ENCODE measurements at places on chromosomes 7 and 10.

GRCh38 chr7:120919466-120919865, 31.1 kb upstream of the ING3 start:
- H3K4me3 ChIP-seq, result no peak overlapping the region
- DNase-seq, result no peak
- H3K4me1 ChIP-seq, result no peaks in the 10 kb centered on the region
- no peaks in the 10 kb centered on the region for H3K36me3 ChIP-seq
- no peak overlapping the region for H3K27ac ChIP-seq

DNA sequence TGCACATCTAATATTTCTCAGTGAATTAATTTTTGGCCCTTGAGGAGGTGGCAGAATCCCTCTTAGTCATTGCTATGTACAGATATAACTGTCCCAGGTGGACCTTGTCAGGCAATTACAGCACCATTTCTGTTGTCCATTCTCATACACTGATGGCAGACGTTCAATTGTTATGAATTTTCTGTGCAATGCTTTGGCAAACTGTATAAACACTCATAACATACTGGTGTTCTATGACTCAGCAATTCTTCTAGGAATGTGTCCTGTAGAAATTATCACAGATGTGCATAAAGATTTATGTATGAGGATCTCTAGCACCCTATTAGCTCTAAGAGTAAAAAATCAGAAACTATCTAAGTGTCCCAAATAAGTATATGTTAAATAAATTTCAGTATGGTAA, 80.8 kb downstream of the DNAJB9 start:
- H3K4me3 ChIP-seq, result no peak overlapping the region
- no peaks in the 10 kb centered on the region for H3K36me3 ChIP-seq
- H3K27ac ChIP-seq, result no peak overlapping the region
- H3K27me3 ChIP-seq, result no peaks in the 10 kb centered on the region
- no peak for DNase-seq

GRCh38 chr10:97718178-97718577, 4.6 kb downstream of the MARVELD1 start:
- no peak for DNase-seq
- peaks cover 20% of the 10 kb centered on the region for H3K36me3 ChIP-seq
- no peak overlapping the region for H3K27ac ChIP-seq
- no peaks in the 10 kb centered on the region for H3K27me3 ChIP-seq
- H3K4me1 ChIP-seq, result peaks cover 27% of the 10 kb centered on the region

DNA sequence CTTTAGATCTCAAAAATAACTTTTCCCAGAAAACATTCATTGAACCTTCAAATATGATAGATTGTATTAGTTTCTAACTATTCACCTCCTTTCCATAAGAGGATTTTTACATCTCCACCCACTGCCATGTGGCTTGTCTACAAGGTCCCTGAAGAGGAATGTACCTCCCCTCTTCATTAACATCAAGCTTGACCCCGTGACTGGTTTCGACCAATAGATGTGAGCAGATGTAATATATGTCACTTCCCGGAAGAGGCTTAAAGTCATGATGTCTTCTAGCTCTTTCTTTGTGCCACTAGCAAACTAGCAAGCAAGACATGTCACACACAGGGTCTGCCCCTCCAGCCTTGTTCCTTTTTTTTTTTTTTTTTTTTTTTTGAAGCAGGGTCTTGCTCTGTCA, 6.9 kb downstream of the BAZ1B start:
- H3K4me1 ChIP-seq, result peaks cover 9% of the 10 kb centered on the region
- no peak for DNase-seq
- H3K27ac ChIP-seq, result no peak overlapping the region
- no peak overlapping the region for H3K4me3 ChIP-seq
- no peaks in the 10 kb centered on the region for H3K27me3 ChIP-seq

DNA sequence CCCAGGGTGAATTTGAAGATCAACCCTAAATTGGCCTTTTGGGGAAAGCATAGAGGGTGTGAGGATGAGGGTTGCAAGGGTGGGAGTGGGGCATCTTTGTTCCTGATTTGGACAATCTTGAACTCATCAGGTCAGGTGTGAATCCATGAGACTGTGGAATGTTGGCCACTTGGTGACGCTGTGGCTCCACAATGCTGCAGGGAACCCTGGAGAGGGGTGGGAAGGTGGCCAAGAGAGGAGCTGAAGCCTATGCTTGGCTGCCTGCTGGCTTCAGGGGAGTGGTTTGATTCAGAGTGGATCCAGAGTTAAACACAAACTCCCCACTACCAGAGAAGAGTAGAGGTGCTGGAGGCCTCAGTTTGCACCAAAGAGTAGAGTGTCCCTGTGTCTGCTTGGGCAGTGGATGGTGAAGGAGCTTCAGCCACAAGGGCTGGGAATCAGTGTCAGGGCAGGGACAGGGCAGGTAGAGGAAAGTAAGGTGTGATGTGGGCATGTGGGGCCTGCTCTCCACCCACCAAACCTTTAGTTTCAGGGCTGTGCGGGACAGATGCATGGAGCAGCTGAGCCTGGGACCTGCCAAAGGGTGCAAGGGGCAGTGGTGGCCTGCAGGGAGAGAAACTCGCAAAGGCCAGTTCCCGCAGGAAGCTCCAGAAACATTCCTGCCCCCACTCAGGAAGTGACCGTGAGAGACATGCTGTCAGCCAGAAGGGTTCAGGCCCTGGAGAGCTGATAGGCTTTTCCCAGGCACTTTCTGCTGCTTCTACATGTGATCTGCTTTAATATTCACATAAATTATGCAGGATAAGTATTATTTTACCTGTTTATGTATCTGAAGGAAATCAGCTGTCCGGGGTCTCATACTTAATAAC, 81.0 kb upstream of the PRSS58 start:
- H3K27me3 ChIP-seq, result peaks cover 47% of the 10 kb centered on the region
- no peak overlapping the region for H3K27ac ChIP-seq
- H3K4me1 ChIP-seq, result no peaks in the 10 kb centered on the region
- H3K36me3 ChIP-seq, result no peaks in the 10 kb centered on the region

DNA sequence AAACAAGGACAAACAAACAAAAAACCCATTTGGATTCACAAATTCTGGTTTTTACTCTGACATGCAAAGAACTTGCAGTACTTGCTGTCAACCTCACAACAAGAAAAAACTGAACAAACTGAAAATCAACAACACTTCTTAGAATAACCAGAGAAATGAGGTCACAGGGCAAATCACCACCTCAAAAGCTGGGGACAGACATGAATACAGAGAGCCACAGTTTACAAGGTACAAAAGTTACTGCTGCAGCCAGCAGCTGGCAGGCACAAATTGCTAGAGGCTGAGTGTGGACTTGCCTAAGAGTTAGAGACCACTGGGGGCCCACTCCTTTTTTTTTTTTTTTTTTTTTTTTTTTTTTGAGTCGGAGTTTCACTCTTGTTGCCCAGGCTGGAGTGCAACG, 15.0 kb upstream of the RNF32 start:
- no peak for DNase-seq

GRCh38 chr10:9260690-9261089, 1206.2 kb downstream of the GATA3 start:
- no peak overlapping the region for H3K27ac ChIP-seq
- no peak overlapping the region for H3K4me3 ChIP-seq
- H3K4me1 ChIP-seq, result peaks cover 4% of the 10 kb centered on the region
- no peak for DNase-seq
- H3K27me3 ChIP-seq, result no peaks in the 10 kb centered on the region

DNA sequence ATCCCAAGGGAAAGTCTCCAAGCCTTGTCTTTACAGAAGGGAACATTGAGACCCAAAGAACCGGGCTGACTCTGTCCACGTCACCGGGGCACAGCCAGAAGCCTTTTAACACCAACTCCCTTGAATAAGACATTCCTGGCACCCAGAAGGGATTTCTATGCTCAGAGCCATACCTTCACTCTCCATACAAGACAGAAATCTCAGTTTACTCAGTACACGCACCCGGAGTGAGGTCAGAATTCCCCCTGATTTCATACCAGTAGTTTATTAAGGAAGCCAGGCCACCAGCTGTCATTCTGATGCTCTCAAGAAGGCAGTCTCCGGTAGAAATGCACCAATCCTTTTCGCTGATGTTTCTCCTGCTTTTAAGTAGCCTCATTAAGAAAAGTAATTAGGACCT, 134.2 kb upstream of the KCNMA1 start:
- no peak overlapping the region for H3K27ac ChIP-seq
- no peak for DNase-seq
- no peaks in the 10 kb centered on the region for H3K4me1 ChIP-seq
- H3K27me3 ChIP-seq, result no peaks in the 10 kb centered on the region
- peaks cover 5% of the 10 kb centered on the region for H3K36me3 ChIP-seq
- no peak overlapping the region for H3K4me3 ChIP-seq

DNA sequence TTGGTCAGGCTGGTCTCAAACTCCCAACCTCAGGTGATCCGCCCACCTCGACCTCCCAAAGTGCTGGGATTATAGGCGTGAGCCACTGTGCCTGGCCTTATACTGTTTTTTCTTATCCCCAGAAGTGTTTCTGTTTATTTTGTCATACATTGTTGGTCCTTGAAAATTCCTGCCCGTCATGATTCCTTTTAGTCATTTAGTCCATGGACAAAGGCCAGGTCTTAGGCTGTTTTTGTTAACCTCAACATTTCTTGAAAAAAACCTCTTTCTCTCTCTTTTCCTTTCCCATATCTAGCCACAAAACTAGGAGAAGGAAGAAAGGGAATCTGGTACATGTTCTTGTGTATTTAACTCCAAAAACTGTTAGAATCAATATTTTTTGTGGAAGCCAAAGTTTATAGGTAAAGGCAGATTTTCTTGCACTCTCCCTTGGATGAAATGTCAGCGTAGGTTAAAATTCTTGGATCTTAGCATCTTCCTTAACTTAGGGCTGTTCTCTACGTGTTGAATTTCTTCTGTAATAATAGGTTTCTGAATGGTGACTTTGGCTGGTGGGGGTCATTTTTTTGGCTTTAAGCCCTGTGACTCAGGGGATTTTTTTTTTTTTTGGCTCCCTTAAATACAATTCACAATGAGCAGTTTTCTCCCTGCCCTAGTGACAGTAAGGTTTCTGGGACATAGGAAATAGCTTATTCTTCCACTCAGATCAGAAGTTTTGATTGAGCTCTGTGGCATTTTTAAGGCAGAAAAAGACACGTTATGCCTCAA, 500.8 kb downstream of the AUTS2 start:
- peaks cover 16% of the 10 kb centered on the region for H3K4me1 ChIP-seq
- DNase-seq, result no peak
- no peak overlapping the region for H3K4me3 ChIP-seq
- no peaks in the 10 kb centered on the region for H3K36me3 ChIP-seq
- H3K27me3 ChIP-seq, result no peaks in the 10 kb centered on the region
- peak overlapping the region; percentile 36 for H3K27ac ChIP-seq

GRCh38 chr10:111089293-111089692, 12.5 kb downstream of the ADRA2A start:
- H3K27ac ChIP-seq, result no peak overlapping the region
- no peaks in the 10 kb centered on the region for H3K4me1 ChIP-seq
- DNase-seq, result no peak
- no peaks in the 10 kb centered on the region for H3K27me3 ChIP-seq

- H3K4me3 ChIP-seq, result no peak overlapping the region
- no peak for DNase-seq
- H3K27me3 ChIP-seq, result peaks cover 7% of the 10 kb centered on the region
- no peaks in the 10 kb centered on the region for H3K4me1 ChIP-seq
- no peaks in the 10 kb centered on the region for H3K36me3 ChIP-seq
Observed at GRCh38 chr10:45253183-45253914, 62.1 kb downstream of the OR13A1 start.

DNA sequence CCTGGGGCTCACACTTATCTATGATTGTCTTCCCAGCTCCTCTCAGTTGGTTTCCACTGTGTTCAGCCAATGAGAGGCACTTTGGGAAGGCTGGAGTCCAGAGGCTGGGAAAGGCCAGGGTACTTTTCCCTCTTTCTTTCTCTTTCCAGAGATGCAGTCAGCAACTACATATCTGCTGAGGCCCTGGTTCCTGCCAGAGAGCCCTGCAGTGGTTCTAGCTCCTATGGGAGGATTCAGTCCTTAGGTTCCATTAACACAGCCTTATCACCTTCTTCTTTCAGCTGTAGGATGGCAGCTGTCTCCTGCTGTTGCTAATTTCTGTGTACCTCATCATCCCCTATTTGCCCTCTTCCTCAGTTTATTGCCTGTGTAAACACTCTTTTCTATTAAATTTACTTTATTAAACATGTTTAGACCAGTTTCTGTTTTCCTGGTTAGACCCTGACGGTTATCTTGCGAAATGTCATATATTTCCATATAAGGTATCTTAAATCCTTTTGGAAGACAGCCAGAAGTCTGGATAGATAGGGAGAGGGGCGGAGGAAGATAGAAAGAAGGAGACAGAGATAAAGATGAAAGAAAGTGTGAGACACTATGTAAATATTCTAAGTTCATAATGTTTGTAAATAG, 100.3 kb downstream of the HGF start:
- H3K4me1 ChIP-seq, result peaks cover 18% of the 10 kb centered on the region
- no peaks in the 10 kb centered on the region for H3K36me3 ChIP-seq
- no peak overlapping the region for H3K27ac ChIP-seq
- no peaks in the 10 kb centered on the region for H3K27me3 ChIP-seq
- no peak overlapping the region for H3K4me3 ChIP-seq

DNA sequence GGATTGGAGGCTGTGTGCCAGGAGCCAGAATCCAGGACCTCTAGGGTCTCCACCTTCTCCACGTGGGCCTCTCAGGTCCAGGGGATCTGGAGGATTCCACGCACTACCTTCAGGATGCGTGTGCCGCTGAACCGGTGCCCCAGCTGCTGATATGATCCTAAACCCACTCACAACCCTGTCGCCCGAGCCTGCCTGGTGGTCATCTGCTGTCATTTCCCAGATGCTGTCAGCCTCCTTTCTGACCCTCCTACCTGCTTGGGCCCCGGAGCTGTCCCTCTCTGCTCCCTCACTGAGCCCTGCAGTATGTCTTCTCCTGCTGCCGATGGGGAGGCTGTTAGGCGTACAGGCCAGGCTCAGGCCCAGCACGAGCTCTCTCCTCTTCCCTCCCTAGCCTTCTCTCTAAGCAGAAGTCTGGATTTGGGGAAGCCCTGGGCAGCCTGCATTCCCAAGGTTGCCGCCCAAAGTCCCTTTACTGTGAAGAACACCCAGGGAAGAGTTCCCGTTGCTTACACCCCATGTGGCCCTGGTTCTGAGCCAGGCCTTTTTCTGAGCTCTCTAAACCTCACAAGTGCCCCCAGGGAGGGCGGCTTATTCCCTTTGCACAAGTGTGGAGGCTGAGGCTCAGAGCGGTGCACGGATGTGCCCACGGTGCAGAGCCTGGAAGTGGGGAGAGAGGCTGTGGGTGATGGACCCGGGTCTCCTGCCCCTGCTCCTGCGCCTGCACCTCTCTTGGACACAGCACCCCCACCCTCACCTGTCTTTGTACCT, 30.8 kb upstream of the ZNF488 start:
- H3K36me3 ChIP-seq, result no peaks in the 10 kb centered on the region
- DNase-seq, result no peak
- H3K27ac ChIP-seq, result no peak overlapping the region
- H3K4me1 ChIP-seq, result no peaks in the 10 kb centered on the region

Measured in SK-N-SH (cell line).